Germinal center (tissue), 1 donor: ENCODE measurements at places on chromosomes 1 and 21.

DNA sequence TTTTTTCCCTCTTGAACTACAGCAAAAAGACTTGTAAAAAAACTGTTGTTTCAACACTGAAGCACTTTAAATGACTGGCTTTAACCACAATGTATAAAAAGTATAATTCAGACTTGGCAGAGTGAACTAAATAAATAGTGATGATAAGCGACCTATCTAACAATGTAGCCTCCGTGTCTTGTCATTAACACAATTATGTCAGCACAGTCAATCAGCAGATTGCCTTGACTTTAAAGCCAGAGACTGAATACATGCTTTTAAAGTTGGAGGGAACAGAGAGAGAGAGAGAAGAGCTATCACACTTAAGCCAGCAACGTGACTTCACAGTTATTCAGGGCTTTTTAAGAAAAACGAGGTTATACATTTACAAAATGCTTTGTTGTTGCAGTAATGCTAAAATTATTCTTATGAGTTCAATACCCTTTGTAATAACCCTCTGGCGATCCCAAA, 378.1 kb downstream of the LMO4 start:
- no peak for DNase-seq

DNA sequence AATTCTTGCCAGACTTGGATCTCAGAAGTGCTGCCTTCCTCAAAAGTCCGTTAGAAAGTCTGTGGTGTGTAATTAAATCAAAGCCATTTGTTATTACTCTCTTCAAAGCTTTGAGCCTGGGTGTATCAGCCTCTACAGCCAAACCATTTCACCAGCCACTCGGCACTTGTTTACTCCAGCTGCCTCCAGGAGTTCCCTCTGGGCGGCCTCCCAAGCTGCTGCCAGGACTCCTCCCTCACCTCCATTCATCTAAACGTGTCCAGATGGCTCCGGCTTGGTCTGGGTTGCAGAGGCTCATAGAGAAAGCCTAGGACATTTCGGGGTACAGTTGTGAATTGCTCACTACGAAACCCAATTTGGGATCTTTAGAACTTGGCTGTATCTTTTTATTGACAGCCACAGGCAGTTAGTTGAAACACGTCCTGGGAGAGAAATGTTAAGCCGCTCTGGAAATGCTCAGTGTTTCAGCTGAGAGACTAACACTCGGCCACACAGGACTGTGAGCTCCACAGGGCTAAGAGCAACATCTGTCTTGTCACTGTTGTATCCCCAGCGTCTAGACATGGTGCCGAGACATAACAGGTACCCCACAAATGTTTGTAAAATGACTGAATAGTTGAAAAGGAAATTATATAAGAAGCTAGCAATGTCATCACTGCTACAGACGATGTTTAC, 116.9 kb upstream of the NGF start:
- no peak for DNase-seq

GRCh38 chr1:45542591-45542990, 8.0 kb upstream of the AKR1A1 start:
- no peak for DNase-seq

DNA sequence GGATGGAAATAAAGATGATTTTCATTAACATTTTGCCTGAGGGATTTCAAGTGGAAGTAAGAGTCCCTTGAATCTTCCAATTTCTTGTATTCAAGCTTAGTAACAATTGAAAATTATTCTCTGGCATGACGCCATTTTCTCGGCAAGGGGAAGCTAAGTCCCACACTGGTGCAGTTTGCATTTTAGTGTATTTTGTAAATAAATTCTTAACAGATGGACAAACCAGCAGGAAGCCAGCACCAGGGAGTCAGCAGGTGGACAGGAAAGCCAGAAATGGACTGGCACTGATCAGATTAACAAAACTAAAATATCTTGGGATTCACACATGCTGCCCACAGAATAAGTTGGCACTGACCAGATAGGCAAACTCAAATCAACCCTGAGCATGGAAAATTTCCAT, 311.3 kb downstream of the LRRIQ3 start:
- DNase-seq = no peak

DNA sequence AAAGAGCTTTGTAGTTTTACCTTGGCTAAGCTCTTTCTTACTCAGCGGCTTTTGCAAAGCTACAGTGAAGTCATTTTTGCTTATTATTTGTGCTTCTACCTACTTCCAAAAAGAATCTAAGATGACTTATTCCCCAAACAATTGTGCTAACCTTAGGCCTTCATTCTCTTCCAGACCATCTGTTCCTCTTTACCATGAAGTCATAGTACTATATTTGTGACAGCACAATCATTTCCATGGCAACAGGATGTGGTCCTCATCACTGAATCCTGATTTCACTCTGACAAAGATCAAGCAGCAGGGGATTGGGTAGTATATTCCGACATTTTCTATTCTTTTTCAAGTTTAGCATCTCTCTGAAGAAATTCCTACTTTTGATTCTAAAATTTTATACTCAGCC, 24.8 kb upstream of the NMNAT2 start:
- no peak for DNase-seq

- DNase-seq = no peak
Measured at GRCh38 chr1:109838838-109839240, 71.8 kb upstream of the CSF1 start.

DNA sequence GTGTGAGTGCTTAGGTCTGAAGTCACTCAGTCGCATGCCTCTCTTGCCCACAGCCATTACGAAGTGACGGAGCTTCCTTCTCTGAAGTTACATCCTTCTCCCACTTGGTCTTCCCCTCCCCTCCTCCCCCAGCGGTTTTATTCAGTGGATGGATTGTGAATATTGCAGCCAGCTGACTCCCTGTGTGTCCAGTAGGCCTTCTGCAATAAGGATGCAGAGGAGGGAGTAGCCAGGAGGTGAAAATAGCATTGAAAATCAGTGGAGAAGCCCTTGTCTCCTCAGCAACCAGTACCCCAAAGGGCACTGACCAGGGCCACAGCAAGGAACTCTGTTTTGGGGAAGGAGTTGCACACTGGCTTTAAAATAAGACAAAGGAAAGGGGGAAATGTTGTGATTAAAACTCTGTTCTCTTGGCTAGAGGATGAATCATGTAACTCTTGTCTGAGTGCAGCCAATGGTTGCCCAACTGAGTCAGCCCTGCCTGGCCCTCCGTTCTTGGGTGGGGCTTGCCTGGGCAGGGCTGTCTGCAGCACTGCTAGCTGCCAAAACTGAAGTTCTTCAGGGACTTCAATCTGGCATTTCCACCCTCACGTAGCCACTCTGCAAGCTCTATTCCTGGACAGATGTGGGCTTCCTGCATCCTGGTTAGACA, 4.3 kb downstream of the S100A10 start:
- no peak for DNase-seq

DNA sequence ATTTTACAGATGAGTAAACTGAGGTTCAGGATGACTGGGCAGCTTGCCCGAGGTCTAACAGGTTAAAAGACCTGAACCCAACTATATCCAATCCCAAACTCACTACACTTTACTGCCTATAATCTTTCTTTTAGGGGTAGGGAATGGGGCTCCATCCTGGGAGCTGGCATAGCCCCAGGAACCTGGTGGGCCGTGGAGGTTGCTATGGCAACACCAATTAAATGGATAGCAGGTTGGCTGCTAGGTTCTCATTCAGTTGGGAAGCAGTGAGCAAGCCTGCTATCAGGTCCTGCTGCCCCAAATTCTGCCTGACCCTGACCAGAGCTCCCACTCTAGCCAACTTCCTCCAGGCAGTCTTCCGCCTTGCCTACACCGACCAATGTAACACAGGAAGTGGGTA, 40.9 kb downstream of the LRP8 start:
- DNase-seq = no peak

- no peak for DNase-seq
Measured at GRCh38 chr21:39673163-39673562, 60.4 kb downstream of the B3GALT5 start.

GRCh38 chr1:29984166-29984861, 739.1 kb downstream of the MATN1 start:
- DNase-seq = no peak

DNA sequence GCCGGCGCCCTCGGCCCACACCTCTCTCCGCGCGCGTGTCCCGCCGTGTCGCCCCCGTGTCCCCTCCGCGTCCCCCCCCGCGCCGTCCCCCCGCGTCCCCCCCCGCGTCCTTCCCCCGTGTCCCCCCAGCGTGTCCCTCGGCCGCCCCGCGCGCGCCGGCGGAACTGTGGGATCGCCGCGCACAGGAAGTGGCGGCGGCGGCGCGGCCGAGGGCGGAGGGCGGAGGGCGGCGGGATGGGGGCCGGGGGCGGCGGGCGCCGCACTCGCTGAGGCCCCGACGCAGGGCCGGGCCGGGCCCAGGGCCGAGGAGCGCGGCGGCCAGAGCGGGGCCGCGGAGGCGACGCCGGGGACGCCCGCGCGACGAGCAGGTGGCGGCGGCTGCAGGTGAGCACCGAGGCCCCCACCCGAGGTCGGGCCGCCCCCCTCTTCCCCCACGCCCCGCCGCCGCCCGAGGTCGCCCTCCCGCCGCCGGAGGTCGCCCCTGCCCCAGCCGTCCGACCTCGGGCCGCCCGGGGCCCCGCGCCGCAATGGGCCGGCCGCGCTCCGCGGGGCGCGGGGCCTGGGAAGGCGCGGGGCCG, at the start of gene AGPAT3:
Gene AGPAT3 (plus strand): TSS at position 262 of the 578 bp plus-strand sequence. CDS start 94,459 bp downstream, outside the sequence.
- DNase-seq = peak; percentile 46

DNA sequence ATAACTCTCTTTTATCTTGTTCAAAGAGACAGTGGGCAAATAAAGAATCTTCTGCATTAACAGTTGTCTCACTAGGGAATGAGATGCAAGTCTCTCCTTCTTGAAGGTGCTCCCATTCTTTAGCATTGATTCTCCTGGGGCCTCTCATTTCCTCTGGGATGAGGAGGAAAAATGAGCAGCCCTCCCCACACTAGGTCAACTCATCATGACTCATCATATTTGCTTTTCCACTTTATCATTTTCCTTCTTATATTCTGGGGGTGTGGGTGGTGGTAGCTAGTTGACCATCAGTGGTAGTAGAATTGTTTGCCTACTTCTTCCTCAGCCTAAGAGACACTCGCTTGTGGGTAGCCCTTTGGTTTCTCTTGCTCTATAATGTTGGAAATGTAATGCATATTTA, 182.0 kb upstream of the C1orf87 start:
- DNase-seq = no peak
